Fibroblast of mammary gland (primary cell): ENCODE measurements at places on chromosomes 1 and 21.

DNA sequence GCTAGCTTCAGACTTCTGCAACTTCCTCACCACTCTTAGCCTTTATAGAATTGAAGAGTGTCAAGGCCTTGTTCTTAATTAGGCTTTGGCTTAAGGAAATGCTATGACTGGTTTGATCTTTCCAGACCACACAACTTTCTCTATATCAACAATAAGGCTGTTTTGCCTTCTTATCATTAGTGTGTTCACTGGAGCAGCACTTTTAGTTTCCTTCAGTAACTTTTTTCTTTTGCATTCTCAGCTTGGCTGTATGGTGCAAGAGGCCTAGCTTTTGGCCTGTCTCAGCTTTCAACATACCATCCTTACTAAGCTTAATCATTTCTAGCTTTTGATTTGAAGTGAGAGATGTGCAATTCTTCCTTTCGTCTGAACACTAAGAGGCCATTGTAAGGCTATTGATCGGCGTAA is 8.6 kb downstream of the PRKACB start:
- no peak for DNase-seq

DNA sequence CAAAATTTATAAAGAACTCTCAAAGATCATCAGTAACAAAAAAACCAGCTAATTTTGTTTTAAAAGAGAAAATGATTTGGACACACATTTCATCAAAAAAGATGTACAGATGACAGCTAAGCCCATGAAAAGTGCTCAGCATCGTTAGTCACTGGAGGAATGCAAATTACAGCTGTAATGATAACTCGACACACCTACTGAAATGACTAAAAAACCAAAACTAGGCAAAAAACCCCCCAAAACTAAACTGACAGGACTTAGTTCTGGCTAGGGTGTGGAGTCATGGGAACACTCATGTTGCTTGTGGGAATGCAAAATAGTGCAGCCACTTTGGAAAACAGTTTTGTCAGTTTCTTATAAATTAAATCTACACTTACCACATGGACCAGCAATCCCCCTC is 59.5 kb downstream of the CNIH3 start:
- no peak for DNase-seq

DNA sequence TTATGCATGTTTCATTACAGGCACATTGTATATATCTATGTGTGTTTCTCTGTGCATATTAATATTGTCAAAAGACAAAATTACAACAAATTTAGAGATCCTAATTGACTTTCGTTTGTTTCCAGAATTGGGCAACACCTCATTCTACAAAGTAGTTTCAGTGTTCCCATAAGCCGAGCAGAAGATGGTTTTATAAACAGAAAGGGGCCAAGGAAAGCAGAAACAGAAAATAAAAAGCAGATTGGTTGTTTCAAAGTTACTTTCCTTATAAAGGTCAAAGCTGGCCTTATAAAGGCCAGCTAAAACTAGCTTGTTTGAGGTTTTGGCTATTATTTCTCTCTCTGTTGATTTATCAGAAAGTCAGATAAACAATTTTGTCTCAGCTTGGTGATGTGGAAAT is 116.2 kb upstream of the FGGY start:
- no peak for DNase-seq

DNA sequence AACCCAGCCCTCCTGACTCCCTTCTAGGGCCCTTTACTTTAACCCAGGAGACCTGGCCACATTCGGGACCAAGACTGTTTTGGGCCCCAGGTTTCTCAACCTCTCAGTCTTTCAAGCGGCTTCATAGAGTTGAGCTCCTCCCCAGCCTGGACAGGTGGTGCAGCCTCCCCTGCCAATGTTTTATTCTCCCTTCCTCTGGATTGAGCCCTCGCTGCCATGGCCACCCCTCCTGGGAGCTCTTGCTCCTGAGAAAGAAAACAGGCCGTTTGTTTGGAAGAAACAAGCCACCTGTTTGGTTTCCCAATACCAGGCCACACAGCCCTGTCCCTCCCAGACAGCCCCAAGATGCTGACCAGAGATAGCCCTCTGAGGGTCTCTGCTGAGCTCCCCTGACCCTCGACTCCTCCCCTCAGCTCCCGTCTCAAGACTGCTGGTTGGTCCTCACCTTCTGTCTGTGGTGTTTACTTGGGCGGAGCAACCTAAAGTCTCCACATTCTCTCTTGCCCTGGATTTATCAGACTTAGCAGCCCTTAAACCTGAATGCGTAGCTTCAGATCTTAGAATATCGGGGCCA is 3.3 kb downstream of the TMEM51 start:
- no peak for DNase-seq

DNA sequence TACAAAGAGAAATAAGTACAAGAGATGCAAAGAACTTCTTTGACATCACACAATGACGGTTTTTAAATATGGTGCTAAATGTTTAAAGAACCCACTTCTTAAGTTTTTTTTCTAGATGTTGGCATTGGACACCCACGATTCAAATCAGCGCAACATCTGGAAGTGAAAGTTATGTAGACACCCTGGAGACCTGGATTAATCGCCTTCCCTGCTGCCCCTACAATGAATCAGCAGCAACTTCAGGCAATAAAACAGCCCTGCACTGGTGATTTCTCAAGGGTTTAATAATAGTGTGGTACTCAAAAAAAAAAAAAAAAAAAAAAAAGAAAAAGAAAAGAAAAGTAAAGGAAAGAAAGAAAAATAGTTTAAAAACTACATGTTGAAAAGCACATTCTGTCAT is 248.3 kb downstream of the NUF2 start:
- peak; percentile 18 for DNase-seq

DNA sequence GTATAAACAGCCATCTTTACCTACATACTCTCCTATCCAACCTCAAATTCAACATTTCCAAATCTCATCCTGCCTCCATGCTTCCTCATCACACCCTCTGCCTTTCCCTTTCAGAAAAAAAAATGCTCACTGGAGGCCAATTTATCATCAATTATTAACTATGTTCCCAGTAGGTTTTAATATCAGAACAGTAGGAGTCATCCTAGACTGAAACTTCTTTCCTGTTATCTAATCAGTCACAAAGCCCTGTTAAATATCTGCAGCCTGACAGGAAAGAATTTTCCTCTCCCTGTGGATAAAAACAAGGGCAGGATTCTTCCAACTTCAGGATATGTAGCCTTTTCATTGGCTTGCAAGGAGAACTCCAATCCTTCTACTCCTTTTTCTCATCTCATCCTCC is 28.4 kb downstream of the EGLN1 start:
- no peak for DNase-seq

DNA sequence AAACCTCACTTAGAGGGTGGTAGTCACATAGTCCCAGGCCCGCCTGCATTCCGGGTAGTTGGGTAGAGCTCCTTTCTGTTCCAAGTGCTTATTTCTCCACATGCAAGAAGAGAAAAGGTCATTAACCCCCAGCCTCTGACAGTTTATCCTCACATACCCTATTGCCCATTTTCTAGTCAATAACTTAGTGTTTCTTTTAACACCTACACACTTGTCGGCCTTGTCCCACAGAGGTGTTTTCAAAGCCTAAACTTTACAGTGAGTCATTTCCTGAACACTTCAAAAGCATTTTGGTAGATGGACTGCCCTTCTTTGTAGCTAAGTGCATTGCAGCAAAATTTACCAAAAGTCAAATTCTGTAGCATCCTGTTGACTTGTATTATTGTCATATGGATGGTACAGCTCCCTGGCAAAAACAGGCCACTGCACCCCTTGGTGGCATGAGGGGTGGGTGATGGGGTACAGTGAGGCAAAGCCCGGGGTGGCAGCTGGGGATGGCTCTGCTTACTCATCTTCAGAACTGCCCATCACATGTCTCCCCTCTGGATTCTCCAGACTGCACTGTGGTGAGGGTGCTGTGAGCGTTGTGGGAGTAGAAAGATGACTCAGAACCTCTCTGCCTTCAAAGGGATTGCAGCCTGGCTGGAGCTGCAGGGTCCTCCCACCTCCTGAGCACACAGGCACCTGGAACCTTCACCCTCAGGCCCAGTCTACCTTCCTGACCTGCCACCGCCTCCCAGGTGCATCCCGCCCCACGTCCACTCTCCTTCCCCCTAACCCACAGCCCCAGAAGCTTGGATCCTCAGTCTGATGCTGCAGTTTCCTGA is 45.8 kb upstream of the DMRTB1 start:
- peak; percentile 76 for DNase-seq

- no peak for DNase-seq
These were observed 56.7 kb downstream of the PKN2 start for GRCh38 chr1:88740784-88741183.

DNA sequence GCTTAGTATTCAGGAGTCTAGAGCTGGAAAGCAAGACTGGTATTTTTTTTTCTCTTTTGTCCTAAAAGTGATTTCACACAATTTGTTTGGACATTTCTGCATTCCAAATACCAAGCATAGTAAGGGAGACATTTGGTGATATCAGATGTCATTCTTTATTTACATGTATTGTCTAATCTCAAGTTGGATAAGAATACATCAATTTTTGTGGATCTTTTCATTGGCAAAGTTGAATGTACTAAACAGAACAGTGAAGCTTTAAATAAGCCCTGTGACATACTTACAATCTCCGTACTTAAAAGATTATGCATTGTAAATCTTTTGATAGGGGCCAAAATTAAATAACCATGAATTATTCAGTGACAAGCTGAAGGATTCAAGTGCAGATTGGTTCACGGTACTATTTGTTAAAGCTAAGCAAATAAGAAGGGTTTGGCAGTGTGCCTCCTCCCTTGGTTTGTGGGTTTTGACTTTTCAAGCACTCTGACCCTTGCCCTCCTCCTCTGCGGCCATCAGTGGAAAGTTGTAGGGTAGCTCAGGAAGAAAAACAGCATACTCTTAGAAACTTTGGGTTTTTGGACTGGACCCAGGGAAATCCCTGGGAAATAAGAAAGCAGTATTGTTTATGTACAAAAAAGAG is 663.7 kb downstream of the ADGRL2 start:
- peak; percentile 42 for DNase-seq

- DNase-seq: no peak
These were observed 198.3 kb downstream of the SLC44A5 start for GRCh38 chr1:75412616-75413015.

GRCh38 chr1:27772036-27772931 is 735 bp upstream of the STX12 start:
- peak; percentile 25 for DNase-seq

DNA sequence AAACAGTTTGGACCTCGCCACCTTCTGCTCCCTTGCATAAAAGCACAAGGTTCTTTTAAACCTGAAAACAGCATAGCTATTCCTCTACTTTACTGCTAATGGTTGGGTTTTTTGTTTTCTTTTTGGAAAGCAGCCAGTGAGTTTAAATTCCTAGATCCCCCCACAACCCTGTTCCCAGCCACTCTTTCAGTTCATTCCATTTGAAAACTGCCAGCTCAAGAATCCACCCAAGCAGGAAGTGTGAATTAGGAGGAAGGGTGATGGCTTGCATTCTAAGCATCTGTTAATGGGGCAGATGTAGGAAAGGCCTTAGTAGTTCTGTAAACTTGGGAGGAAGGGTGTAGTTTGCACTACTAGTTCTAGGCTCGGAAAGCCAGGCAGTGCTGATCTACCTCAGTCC is 172.9 kb upstream of the HOOK1 start:
- DNase-seq: no peak

GRCh38 chr1:54768093-54768492 is 3.8 kb upstream of the PARS2 start:
- peak; percentile 12 for DNase-seq

GRCh38 chr21:33029975-33030461 is 4.3 kb downstream of the OLIG2 start:
- no peak for DNase-seq

DNA sequence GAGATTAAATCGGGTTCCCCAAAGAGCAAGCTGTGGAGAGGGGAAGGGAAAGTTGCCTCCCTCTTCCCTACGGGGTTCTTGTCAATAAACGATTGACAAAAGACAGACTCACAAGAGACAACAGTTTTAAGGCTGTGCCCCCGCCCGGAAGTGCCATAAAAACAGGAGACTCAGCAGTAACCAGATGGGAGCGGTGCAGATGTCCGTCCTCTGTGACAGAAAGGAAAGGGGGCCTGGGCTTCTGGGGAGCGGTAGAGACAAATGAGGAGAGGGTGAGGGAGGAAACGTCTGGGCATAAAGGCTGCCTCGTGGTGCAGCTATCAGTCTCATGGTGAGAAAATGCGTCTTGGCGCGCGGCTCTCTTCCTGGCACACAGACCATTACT is 5.9 kb downstream of the TP73 start:
- no peak for DNase-seq

DNA sequence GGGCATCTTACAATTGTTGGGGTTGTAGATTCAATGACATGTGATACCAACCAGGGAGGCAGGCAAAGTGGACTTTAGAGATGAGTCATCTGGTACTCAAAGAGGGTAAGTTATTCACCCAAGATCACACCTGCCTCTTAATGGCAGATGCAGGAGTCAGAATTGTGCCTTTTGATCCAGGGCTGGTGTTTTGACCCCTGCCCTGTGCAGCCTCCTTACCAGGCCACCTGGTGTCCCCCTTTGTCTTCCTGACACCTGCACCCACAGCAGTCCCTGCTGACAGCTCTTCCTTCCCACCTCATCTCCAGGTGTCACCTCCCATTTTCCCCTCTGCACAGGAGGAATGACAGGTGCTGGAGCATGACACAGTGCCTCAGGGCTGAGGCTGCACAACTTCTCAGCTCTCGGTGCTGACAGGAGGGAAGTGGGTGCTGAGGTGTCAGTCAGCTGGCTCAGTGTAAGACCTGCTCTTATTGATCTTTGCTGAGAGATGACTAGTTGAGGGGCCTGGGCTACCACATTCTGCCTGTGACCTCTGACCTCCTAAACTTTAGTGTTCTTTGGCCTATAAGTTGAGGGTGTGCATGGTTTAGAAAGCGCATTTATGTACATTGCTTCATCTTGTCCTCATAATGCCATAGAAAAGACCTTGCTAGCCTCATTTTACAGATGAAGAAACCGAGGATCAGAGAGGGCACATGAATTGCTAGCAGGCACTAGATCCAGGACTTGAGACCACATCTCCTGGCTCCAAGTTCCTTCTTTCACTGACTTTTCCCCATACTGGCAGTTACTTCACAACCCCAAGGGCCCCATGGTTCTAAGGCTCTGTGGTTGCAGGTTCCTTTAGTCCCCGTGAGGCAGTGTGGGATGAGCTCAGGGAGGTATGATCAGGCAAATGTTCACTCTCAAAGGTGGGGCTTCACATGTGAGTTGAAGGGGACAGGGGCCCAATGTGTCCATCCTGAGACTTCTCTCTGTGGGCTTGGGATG is 31.3 kb downstream of the CACNA1E start:
- DNase-seq: no peak

GRCh38 chr1:84998642-84999280 is 1.8 kb upstream of the MCOLN2 start:
- no peak for DNase-seq

GRCh38 chr1:15206418-15207030 is 40.5 kb upstream of the FHAD1 start:
- DNase-seq: no peak
